NCI-H1930 (cell line): ENCODE measurements at places on chromosomes 4 and X.
A peak's percentile ranks its signal among the peaks of the same experiment; 100 is the strongest.

- DNase-seq = no peak
Observed at GRCh38 chr4:110798687-110799086, 175.8 kb upstream of the PITX2 start.

GRCh38 chr4:141912831-141913230, 276.4 kb downstream of the IL15 start:
- DNase-seq = no peak

- no peak for DNase-seq
Observed at GRCh38 chrX:131081772-131082740, 23.9 kb downstream of the ARHGAP36 start.

- peak; percentile 8 for DNase-seq
Observed at GRCh38 chr4:25011135-25011866, 19.4 kb downstream of the LGI2 start.
